ENCODE measurements at places on chromosomes 2 and 18.

DNA sequence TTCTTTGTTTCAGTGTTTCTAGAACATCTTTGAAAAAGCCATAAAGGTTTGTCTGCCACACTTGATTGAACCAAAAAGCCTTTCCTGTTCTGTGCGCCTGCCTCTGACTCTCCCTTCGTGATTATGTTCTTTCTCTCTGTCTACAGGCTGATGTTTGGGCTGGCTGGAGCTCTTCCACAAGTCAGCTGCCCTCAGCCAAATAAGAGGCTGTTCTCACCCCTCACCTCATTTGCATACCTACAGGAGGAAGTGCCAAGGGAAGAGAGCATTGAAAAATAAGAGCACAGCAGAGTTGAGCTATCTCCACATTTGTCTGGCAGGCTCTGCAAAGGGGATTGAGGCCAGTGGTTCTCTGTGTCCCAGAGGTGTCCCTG is 15.8 kb downstream of the INPP5D start:
- DNase-seq: no peak

DNA sequence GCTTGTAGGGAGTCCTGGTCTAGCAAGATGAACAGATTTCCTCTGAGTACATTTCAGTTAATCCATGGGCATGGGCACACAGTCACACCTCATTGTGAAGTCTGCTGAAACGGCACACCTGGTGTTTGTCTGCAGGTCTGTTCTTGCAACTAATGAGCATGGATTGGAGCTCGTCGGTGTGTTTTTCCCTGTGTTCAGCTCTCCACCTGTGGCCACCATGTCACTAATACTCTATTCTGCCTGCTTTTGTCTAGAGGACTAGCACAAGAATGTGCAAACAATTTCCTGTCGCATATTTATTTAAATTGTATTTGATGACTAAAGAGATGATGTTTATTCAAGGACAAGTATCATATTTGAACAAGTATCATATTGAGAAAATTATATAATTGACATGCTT is 24.5 kb upstream of the PPP4R1 start:
- no peak for DNase-seq

DNA sequence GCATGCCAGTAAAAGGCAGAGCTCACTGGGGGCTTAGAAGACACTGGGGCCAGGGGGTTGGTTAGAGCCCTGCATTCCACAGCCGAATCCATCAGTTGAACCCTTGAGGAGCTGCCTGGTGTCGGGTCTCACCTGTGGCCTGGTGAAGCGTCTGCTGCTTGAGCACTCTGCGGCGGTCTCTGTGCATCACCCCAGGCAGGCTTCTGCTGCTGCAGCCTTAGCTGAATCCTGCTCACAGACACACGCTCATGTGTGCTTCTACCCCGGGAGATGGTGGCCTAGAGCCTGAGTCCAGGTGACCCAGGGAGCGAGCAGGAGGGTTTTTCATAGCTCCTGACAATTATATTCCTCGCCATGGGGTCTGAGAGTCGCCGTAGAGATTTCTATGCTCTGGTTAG is 192.1 kb downstream of the MGAT5 start:
- DNase-seq: no peak

- no peak for DNase-seq
Observed at GRCh38 chr2:177207101-177207500, 5.5 kb upstream of the HNRNPA3 start.

- DNase-seq: no peak
Observed at GRCh38 chr18:51340332-51340731, 142.9 kb upstream of the MEX3C start.

DNA sequence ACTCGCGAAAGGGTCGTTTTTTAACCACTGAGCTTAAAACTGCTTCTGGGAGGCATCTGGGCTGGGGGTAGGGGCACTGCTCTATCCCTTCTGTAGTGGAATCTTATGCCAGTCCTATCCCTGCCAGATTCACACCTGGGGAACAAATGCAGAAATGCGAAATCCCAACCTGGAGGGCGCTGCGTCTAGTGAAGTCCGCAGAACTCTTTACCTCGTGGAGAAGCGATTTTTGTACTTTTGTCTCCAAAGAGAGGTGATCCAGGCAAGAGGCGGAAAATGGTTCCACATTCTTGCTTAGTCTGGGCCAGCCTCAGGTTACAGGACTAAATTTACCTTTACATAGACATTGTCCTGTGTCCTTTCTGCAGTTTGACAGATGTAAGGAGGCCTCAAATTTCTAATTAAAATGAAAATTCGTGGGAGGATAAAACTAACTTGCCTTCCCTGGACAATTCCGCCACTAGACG is 10.4 kb downstream of the TBR1 start:
- no peak for DNase-seq

- no peak for DNase-seq
Observed at GRCh38 chr2:14583059-14583458, 49.5 kb upstream of the LRATD1 start.

GRCh38 chr2:241019441-241020139 is 21.2 kb downstream of the SNED1 start:
- DNase-seq: no peak

DNA sequence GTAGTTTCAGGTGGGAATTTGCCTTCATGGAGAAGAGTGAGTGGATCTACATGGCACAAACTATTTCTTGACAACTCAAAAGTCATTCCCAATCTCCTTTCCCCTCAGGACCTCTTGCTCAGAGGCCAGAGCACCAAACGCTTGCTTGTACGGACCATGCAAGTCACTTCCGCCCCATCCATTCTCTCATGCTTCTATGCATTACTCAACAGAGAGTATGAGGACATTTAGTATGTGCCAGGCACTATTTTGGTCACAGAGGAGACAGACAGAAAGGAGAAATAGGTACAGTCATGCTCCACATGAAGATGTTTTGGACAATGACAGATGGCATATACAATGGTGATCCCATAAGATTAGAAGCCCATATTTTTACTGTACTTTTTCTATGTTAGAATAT is 117.5 kb downstream of the ACTR3 start:
- DNase-seq: no peak

- no peak for DNase-seq
Observed at GRCh38 chr18:31793531-31793930, 32.9 kb upstream of the SLC25A52 start.

GRCh38 chr2:9326975-9327374 is 96.4 kb downstream of the ITGB1BP1 start:
- DNase-seq: no peak

GRCh38 chr2:112579241-112579640 is 5.2 kb upstream of the CHCHD5 start:
- no peak for DNase-seq

GRCh38 chr18:47746615-47747014 is 183.8 kb downstream of the SMAD2 start:
- no peak for DNase-seq
